ENCODE measurements at places on chromosomes 5 and 9.

GRCh38 chr5:5335700-5336264 is 86.7 kb upstream of the ICE1 start:
- no peak for DNase-seq

GRCh38 chr9:19101203-19101602 is 1.5 kb downstream of the HAUS6 start:
- no peak for DNase-seq

GRCh38 chr9:10130061-10130675 is 482.6 kb downstream of the PTPRD start:
- no peak for DNase-seq

DNA sequence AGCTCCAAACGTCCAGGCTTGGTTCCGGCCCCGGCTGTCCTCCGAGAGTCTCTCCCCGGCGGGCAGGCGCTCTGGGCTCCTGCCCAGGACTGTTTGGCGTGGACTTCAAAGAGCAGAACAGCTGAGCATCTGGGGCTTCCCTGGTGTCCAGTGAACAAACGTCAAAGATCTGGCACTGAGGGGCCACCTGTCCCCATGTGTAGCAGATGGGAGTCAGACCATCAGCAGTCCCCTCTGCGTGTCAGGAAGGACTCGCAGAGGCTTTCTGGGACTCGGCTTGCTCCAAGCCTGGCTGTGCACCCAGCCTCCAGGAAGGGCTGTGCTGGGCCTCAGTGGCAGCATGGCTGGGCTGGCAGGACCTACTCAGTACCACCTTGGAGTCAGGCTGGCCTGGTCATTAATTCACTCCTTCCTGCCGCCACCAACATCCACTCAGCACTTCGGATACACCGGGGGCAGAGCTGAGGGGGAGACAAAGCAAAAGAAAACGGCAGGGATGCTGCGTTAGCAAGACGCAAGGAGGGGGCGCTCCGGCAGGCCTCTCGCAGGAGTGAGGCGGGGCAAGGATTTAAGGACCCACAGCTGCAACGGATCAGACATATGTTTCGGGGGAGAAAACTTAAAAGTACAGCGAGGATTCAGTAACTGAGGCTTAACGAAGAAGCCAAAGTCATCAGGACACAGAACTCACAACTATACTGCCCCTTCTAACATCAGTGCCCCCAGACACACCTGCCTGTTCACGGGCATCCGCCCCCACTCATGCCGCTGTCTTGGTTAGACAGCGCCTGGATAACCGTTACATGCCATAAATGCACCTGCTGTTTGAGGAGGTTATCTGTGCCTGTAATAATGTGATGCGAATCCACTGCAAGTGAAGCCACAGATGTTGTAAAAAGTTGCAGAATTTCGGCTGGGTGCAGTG is 164.5 kb upstream of the PHYKPL start:
- DNase-seq, result no peak

- no peak for DNase-seq
Observed at GRCh38 chr5:149780043-149780737, 50.1 kb downstream of the PPARGC1B start.

- no peak for DNase-seq
Observed at GRCh38 chr9:127574072-127574993, 37.7 kb upstream of the STXBP1 start.

GRCh38 chr5:68528821-68529273 is 313.3 kb downstream of the PIK3R1 start:
- DNase-seq, result no peak

- DNase-seq, result no peak
Observed at GRCh38 chr5:178672630-178673029, 45.8 kb upstream of the CLK4 start.

DNA sequence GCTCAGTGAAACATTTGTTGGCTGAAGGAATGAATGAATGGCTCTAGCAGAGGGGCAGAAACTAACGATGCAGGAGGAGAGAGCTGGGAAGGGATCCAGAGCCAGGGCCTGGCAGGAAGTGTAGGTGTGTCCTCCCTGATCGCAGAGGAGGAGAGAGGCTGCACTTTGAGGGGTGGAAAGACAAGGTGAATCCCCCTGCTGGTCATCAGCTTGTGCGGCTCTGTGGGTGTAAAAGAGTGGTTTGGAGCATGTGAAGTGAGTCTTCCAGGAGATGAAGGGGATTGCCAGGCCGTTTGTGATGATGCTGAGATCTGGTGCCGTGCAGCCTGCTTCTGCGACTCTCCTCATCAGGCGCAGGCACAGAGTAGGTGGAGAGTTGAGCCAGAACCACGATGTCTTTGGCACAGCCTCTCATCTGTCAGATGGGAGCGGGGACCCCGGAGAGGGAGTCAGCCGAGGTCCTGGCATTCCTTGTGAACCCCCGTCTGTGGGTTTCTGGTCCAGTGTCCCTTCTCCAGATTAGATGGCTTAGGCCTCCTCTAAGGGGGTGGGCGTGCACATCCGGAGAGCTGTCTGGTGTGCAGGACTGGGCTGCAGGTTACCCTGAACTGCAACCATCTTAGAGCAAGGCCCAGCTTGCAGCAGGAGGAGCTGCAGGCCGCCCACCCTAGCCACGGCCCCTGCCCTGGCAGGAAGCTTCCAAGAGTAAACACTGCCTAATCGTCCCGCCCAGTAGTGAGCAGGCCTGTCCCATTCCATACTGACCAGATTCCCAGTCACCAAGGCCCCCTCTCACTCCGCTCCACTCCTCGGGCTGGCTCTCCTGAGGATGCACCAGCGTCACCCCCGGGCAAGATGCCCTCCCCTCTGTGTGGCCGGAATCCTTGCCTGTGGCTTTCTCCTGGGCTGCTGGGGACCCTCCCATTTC is at the start of gene ADAMTS13:
TSS of gene ADAMTS13 (plus strand) at position 753 of the 928 bp plus-strand sequence. CDS start at position 830, 77 bp downstream.
- DNase-seq, result no peak

DNA sequence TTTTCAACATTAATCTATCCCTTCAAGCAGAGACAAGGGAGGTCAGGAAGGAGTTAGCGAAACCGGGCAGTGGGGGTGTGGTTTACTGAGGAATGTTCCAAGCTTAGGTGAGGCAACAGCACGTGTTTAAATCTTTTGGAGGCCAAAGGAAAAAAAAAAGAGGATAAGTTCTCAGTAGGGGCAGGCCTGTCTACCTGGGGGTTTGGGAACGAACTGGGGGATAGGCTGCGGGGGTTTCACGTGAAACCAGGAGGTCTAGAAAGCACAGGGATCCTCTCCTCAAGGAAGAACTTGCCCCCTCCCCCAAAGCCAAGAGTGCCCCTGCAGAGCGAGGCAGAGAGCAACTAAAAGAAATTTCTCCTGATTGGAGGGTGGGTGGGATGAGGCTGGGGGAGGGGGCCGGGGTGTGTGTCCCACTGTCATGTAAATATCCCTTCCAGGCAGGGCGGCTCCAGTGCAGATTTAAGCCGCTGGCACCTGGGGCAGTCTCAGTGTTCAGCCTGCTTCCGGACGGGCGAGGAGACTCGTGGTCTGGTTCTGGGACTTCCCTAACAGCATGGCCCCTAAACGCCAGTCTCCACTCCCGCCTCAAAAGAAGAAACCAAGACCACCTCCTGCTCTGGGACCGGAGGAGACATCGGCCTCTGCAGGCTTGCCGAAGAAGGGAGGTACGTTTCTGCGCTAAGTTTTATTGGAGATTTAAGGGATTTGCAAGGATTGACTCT is 5.5 kb upstream of the SET start:
- DNase-seq, result no peak

DNA sequence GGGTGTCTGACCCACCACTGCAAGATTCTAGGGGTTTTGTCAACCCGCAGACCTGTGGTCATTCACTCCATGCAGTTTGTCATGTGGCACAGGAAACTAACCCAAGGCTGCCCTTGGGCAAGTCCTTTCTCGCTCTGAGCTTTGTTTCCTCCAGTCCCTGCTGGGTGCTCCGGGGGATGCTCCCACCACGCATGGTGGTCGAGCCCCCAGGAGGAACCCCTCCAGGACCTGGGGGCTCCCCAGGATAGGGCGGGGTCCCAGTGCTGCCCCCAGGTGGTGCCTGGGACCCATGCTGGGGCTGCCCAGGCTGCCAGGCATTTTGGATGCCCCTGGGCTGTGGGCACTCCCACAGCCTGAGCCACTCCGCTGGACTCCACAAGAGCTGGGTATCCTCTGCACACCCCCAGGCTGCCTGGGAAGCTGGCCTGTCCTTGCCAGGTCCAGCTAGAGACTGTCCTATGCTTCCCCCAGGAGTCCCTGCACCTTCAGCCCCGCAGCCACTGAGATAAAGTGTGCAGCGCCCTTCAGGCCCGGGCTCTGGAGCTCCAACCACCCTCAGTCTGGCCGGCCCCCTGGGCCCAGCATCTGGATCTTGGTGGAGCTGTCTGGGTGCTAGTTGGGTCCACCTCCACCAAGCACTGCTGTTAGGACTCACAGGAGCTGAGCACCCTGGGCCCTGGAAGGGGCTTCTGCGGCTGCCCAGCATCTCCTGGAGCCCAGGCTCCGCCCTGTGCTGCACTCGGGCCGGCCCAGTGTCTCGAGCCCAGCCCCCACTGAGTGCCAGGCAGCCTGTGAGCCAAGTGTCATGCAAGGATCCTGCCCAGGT is 104.3 kb downstream of the PHF2 start:
- DNase-seq, result no peak

GRCh38 chr5:138975098-138975847 is 100.1 kb upstream of the LRRTM2 start:
- DNase-seq, result no peak

DNA sequence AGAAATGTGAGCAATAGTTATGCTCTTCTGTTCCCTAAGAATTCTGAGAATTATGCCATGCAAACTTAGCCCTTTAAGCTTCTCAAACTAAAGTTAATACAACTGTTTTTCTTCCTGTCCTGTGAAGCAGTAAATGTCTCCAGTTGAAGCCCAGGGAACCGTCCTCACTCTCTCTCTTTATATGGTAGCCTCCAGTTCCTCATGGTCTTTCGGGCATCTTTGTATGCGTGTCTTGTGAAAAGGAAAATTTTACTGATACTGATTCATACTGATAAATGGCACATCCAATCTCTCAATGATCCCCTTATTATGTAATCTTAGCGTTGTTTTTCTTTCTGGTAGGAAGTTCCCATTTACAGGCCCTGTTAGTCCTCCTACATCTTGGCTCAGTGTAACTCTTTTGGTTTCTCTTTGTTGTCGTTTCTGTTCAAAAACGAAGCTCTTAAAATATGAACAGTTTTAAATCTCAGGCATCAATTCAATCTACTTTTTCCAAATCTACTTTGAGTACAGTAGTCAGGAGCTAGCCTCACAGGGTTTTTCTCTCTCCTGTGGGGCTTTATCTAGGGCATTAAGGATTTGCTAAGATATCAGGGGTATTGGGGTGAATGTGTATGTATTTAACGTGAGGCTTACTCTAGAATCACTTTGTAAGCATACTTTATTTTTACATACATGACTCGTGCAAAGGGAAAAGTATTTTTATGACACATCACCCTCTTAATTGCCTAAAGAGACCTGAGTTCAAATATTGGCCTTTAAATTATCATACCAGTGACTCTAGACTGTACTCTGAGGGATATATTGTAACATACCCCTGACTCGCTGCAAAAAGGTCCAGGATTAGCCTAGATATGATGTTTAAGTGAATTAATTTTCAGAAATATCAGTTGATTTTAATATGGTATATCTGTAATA is 258.0 kb downstream of the NR3C1 start:
- DNase-seq, result no peak

- no peak for DNase-seq
Observed at GRCh38 chr5:117058740-117059139, 484.1 kb upstream of the SEMA6A start.

- no peak for DNase-seq
Observed at GRCh38 chr5:137250421-137250820, 248.7 kb downstream of the SPOCK1 start.

GRCh38 chr5:42270771-42271170 is 152.5 kb upstream of the GHR start:
- no peak for DNase-seq

DNA sequence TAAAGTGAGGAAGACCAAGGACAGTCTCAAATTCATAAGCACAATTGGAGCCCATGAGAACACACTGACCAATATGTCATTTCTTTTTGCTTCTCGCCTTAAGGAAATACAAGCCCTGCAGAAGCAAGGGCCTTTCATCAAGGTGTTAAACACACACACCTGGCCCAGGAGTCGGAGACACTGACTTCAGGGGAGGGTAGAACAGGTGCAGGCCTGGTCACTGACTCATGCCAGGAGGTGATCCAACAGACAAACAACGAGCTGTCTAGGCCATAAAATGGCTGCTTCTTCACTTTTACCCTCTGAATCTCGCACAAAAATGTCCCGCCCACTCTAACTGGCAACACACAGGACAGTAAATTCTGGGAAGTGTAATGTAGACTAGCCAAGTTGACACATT is 62.7 kb downstream of the RGMB start:
- no peak for DNase-seq

- no peak for DNase-seq
Observed at GRCh38 chr5:8209500-8209899, 340.6 kb downstream of the MTRR start.

GRCh38 chr5:103565719-103566118 is 3.1 kb upstream of the NUDT12 start:
- DNase-seq, result no peak

DNA sequence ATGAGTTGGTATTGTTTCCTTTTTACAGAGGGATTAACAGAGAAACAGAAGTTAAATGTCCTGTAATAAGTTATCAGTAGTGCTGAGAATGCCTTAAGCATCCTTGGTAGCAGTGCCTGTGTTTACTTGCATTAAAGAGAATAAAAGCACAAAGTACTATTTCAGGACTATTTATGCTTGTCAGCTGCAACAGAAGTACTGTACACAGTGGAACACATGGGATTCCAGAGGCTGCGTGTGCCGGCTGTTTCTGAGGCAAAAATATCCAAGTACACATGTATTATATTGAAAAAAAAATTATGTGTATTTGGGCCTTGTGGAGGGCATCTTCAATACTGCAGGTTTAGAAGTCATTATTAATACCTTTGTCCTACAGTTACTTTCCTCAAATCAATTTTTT is 58.2 kb upstream of the ACTBL2 start:
- no peak for DNase-seq

DNA sequence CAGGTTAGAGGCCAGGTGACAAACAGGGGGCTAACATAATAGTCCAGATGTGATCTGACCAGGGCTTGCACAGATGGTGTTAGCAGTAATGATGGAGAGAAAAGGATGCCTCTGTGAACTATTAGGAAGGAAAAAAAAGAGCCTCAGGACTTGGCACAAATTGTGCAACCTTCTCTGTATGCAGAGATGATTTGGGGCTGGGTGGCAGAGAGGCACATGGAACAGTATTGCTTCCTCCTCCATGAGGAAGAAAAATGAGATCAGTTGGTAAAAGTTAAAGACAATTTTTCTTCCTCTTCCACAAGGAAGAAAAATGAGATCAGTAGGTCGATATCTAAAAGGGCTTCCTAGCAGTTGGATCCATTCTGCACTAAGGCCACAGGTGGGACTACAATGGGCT is 13.9 kb upstream of the ANXA6 start:
- DNase-seq, result no peak

GRCh38 chr5:6905883-6906282 is 192.7 kb downstream of the TENT4A start:
- DNase-seq, result no peak

GRCh38 chr5:63553073-63553472 is 409.2 kb downstream of the HTR1A start:
- DNase-seq, result no peak

- DNase-seq, result no peak
Observed at GRCh38 chr5:147935032-147935431, 28.7 kb upstream of the C5orf46 start.
